ENCODE measurements at places on chromosomes 1 and 21.

GRCh38 chr1:216073793-216074595, 349.3 kb downstream of the USH2A start:
- DNase-seq, result no peak

GRCh38 chr1:28890435-28890834, 23.9 kb upstream of the EPB41 start:
- DNase-seq, result peak; percentile 77

DNA sequence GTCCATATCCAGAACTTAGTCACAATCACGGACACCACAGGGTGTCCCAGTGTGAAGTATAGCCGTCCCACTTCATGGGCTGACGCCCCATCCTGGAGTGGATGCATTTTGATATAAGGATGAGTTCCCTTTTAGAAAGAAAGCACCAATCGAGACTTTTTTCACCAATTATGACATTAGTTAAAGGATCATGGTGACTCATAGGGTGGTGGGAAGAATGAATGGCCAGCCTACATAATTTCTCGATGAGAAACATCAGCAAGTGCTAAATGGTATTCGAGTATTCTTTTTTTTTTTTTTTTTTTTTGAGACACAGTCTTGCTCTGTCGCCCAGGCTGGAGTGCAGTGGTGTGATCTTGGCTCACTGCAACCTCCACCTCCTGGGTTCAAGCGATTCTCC, 38.5 kb upstream of the USP1 start:
- DNase-seq, result no peak

DNA sequence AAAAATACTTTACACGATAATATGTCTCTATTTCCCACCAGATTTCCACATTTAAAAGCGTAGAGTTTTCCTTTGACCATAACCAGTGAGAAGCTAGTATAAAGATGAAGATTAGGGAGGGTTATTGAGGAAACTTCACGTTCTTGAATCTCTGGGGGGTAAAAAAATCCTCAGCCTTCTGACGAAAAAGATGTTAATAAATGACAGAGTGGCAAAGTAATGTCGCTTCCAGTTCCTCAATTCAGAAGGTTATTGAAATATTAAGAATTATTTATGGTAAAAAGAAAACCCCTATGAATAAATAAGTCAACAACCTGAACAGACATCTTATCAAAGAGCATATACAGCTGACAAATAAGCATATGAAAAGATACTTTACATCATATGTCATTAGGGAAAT, 241.0 kb downstream of the GPATCH2 start:
- DNase-seq, result no peak

DNA sequence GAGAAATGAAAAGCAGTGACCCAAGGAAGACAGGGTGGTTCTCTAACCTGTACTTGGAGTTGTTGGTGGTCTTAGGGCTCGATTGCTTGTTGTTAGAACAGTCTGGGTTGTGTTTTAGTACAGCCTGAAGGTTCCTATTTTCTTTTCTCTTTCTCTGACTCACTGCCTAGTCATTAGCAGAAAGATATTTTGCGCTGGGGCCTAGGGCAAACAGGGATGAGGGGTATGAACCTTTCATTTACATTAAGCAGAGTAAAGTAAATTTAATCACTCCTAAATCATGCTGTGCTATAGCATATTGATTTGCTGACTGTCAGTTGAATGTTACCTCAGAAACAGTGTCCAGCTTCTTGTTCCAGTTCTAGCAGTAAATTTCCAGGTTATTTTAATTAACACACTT, 197.2 kb downstream of the RWDD3 start:
- DNase-seq, result no peak

GRCh38 chr1:14841456-14841855, 243.0 kb downstream of the KAZN start:
- DNase-seq, result no peak

GRCh38 chr1:40648928-40649591, 16.4 kb downstream of the RIMS3 start:
- no peak for DNase-seq

DNA sequence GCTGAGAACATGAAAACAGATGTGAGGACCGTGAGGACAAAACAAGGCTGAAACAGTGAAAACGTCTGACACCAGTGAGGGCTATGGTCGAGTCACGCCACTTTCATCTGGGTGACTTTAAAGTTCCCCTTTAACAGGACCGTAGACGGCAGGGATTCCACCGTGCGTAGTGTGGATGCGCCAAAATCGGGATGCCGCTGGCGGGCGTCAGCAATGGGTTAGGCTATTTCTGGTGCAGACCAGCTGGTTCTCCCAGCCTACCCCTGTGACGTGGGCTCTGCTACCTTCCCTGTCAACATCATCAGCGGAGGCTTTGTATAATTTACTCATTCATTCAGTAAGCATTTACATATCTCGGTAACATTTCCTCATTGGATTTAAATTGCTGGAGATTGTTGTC, 246.6 kb upstream of the AJAP1 start:
- no peak for DNase-seq

GRCh38 chr1:202710070-202711045, at the start of gene SYT2:
TSS of gene SYT2 (minus strand) at chr1:202710454. CDS start at chr1:202605772, 104,682 bp downstream.
- peak; percentile 99 for DNase-seq

GRCh38 chr1:58003988-58004387, 542.5 kb downstream of the OMA1 start:
- no peak for DNase-seq

DNA sequence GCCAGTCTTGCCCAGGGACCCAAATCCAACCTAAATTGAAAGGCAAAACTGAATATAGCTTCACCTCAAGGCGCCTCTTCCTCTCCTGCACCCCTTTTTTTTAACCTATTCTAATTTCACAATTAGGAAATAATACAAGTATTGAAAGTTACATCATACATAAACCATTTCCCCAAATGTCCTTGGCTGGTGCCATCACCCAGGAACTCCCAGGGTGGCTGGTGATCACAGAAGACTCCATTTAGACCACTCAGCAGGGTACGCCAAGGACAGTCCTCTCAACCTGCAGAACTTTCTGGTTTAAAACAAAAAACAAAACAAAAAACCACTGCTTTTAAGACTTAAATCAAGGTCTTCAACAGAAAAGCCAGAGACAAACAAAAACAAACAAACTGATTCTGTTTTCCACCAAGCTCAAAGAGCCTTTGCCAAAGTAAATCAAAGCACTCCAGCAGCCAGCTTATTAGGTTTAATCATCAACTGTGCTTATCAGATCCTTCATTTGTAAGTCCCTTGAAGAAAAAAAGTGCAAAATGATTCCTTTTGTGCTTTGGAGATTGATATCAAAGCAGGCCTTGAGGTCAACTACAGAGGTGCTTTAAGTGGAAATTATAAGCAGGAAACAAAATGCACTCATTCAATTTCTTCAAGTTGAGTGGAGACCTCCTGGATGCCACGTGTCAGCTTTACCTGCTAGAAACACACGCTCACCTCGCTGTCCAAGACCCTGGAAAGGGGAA, 113.0 kb downstream of the ETS2 start:
- DNase-seq, result no peak

GRCh38 chr21:40054403-40054802, 187.2 kb downstream of the PCP4 start:
- no peak for DNase-seq

Data from D721Med (cell line).